ENCODE measurements at places on chromosomes 11 and 22. TPM values are rescaled to one million over a fixed set of nuclear protein-coding genes. Genes with fewer than 3 reads are reported as not detected.

- no peaks in the 10 kb centered on the region for H3K27me3 ChIP-seq
- H3K36me3 ChIP-seq, result no peaks in the 10 kb centered on the region
- no peak overlapping the region for H3K27ac ChIP-seq
- peaks cover 91% of the 10 kb centered on the region for H3K4me1 ChIP-seq
- no peak for DNase-seq
Measured at GRCh38 chr11:94784884-94785283, 16.7 kb downstream of the AMOTL1 start.

DNA sequence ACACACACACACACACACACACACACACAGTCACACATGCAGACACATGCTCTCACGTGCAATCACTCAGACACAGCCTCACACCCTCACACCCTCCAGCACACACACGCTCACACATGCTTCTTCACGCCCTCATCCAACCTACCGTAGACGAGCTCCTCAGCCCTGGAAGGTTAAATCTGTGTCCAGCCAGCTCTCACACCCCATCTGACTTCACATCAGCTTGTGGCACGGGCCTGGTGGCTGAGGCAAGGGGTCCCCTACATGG, 1.3 kb upstream of the SCUBE1 start:
- H3K4me1 ChIP-seq, result no peaks in the 10 kb centered on the region
- no peak for DNase-seq
- H3K4me3 ChIP-seq, result no peak overlapping the region
- H3K27ac ChIP-seq, result no peak overlapping the region

DNA sequence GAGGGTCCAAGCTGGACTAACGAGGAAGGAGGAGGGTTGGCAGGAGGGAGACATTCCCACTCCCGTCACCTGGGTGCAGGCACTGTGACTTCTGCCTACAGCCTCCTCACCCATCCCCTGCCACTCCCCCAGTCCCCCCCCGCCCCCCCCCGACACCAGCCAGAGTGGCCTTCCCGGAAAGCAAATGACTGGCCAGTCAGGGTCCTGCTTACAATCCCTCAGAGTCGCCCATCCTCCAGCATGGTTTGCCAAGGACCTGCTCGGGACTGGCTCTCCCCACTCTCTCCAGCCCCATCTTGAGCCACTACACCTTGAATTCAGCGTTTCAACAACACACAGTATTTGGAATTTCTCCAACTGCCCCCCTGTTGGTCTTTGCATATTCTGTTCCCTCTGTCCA, 59.6 kb downstream of the THAP12 start:
- H3K27ac ChIP-seq, result no peak overlapping the region
- DNase-seq, result no peak
- no peaks in the 10 kb centered on the region for H3K36me3 ChIP-seq
- no peaks in the 10 kb centered on the region for H3K4me1 ChIP-seq
- peak overlapping the region; percentile 39 for H3K4me3 ChIP-seq

- H3K36me3 ChIP-seq, result no peaks in the 10 kb centered on the region
- peak; percentile 70 for DNase-seq
- H3K27ac ChIP-seq, result peak overlapping the region; percentile 68
- peak overlapping the region; percentile 51 for H3K4me3 ChIP-seq
Measured at GRCh38 chr11:13963949-13964770, 1.6 kb downstream of the SPON1 start.

- peaks cover 40% of the 10 kb centered on the region for H3K4me1 ChIP-seq
- no peaks in the 10 kb centered on the region for H3K27me3 ChIP-seq
- no peak overlapping the region for H3K4me3 ChIP-seq
- no peaks in the 10 kb centered on the region for H3K36me3 ChIP-seq
- H3K27ac ChIP-seq, result no peak overlapping the region
Measured at GRCh38 chr11:10646681-10647355, 46.7 kb downstream of the IRAG1 start.

- no peak for DNase-seq
- no peaks in the 10 kb centered on the region for H3K36me3 ChIP-seq
- no peaks in the 10 kb centered on the region for H3K27me3 ChIP-seq
Measured at GRCh38 chr22:32752326-32752725, 49.2 kb upstream of the TIMP3 start.

DNA sequence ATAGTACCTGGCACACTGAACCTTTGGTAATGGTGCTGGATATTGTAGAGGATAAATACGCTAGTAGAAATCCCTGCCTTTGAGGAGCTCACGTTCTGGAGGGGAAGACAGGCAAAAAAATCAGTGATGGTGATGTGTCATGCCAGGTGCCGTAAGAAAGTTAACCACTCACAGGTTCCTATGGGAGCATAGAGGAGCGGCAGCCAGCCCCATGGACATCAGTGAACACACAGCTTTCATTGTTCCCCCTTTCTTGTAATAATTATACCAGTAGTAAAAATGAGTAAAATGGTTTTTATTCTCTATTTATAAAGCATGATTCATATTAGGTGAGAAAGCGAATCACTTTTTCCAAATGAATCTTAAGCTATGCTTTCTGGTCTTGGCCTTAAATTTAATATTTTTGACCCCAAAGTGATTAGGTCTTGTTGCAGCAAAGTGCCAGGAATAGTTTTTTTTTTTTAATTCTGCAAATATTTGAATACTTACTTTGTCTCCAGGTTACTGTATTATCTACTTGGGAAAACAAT, 57.9 kb downstream of the UVRAG start:
- H3K27ac ChIP-seq, result no peak overlapping the region
- H3K4me1 ChIP-seq, result peaks cover 6% of the 10 kb centered on the region
- H3K36me3 ChIP-seq, result no peaks in the 10 kb centered on the region
- DNase-seq, result no peak

DNA sequence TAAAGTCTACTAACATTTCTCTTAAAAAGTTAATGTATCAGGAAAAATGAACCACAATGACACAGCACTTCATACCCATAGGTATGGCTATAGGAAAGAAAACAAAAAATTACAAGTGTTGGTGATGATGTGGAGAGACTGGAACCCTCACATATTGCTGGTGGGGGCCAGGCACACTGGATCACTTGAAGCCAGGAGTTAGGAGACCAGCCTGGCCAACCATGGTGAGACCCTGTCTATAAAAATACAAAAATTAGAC, 26.7 kb downstream of the TCF20 start:
- DNase-seq, result no peak
- H3K27me3 ChIP-seq, result no peaks in the 10 kb centered on the region
- H3K36me3 ChIP-seq, result no peaks in the 10 kb centered on the region
- no peak overlapping the region for H3K27ac ChIP-seq
- H3K4me1 ChIP-seq, result no peaks in the 10 kb centered on the region

GRCh38 chr22:39135092-39135896, 17.2 kb downstream of the CBX7 start:
- no peaks in the 10 kb centered on the region for H3K27me3 ChIP-seq
- no peak overlapping the region for H3K4me3 ChIP-seq
- H3K4me1 ChIP-seq, result peaks cover 10% of the 10 kb centered on the region
- no peak for DNase-seq
- H3K27ac ChIP-seq, result no peak overlapping the region

DNA sequence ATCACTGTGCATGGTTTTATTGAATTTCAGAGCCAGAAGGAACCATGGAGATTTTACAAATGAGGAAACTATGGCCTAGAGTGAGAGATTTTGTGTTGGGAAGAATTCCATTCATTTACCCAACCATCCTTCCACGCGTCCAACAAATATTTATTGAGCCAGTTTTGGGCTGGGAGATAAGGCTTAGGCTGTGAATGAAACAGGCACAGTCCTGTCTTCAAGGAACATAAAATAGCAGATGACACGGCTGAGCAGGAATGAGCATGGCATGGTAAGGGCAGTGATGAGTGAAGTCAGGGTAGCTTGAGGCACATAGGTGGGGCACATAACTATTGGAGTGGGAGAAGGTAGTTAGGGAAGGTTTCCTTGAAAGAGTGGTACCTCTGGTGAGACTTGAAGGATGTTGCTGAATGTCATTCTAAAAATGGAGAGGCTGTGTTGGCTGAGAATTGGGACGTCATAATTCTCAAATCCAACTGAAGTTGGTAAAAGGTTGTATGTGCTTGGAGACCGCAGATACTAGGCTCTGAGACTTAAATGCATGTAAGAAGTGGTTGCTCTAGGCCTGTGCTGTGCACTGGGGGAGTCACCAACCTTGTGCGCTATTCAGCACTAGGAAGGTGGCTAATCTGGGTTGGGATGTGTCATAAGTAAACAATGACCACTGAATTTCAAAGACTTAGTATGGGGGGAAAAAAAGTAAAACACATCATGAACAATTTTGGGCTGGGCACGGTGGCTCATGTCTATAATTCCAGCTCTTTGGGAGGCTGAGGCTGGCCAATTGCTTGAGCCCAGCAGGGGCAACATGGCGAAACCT, 51.9 kb downstream of the TEAD1 start:
- H3K27ac ChIP-seq, result no peak overlapping the region
- H3K36me3 ChIP-seq, result no peaks in the 10 kb centered on the region
- no peak for DNase-seq

- peak overlapping the region; percentile 80 for H3K27ac ChIP-seq
- no peaks in the 10 kb centered on the region for H3K27me3 ChIP-seq
- peak; percentile 73 for DNase-seq
- H3K4me3 ChIP-seq, result peak overlapping the region; percentile 67
Measured at GRCh38 chr11:61826930-61827570, 1.1 kb upstream of the FADS2 start.

DNA sequence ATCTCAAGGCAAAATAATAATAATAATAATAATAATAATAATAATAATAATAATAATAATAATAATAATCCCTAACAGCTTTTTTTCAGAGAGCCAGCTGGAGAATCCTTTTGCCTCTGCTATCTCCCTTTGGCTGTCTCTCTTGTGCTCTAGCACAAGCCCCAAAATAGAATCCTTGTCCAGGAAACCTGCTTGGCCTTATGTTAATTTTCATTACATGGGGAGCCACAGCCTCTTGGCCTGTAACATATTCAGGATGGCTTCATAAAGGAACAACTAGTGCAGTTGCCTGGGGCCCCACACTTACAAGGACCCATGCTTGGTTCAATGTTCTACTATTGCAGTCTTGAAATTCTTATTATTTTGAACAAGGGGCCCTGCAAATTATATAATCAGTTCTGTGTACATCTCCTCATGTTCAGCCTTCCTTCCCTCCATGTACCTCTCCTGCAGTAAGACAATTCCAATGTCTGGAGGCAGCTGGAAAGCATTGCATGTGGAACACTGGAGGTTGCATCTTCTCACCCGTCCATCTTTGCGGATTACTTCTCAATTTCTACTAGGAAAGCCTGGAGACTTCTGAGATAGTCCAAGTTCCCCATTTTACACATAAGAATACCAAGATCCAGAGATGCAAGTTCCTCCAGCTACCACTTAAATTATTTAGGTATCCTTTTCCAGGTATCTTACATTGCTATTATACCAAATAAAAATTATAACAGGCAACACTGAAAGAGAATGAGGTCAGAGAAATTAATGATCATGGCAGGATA, 37.8 kb upstream of the SORL1 start:
- no peak overlapping the region for H3K27ac ChIP-seq
- DNase-seq, result no peak
- no peak overlapping the region for H3K4me3 ChIP-seq
- H3K27me3 ChIP-seq, result no peaks in the 10 kb centered on the region

DNA sequence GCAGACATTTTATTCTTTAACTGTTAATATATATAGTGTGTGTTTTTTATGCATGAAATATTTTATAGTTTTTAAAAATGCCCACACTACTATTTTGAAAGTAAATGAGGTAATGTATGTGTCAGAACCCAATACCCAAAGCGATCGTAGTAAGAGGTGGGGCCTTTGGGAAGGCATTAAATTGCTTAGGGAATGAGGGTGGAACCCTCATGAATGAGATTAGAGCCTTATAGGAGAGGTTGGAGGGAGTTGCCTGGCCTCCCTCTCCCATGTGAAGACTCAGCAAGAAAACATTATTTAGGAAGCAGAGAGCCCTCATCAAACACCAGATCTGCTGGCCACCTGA, 11.1 kb downstream of the KLHL35 start:
- no peaks in the 10 kb centered on the region for H3K27me3 ChIP-seq
- peaks cover 4% of the 10 kb centered on the region for H3K36me3 ChIP-seq
- H3K4me3 ChIP-seq, result no peak overlapping the region
- no peak for DNase-seq

DNA sequence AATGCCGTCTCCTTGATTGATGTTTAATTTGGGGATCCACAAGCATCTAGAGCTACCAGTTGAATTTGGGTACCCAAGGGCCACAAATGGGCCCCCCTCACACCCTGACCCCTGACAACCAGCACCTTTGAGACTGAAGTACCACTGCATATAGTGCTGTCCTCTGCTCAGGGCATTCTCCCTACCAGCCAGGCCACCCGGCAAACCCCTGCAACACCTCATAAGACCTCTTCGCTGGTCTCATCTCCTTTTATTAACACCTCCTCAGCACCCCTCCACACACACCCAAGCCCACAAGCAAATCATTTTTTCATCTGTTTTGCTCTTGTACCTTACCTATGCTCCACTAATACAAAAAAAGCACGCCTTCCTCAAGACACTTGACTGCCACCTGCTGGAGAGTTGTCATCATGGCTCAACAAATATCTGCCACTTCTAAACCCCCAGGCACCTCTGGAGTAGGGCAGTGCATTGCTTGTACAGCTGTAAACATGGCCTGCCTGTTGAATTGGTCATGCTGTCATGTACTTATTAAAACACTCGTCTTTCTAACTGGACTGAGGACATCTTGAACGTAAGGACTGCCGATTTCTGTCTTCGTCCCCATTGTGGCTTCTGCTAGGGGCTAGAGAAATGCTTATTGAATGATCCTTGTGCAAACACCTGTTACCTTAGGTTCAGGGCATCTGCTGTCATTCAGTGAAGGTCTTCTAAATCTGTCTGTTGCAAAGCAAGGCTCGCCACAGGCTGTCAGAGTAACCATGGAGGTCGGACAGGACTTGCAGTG, 66.5 kb downstream of the BMAL1 start:
- H3K36me3 ChIP-seq, result no peaks in the 10 kb centered on the region
- no peak for DNase-seq
- H3K27me3 ChIP-seq, result no peaks in the 10 kb centered on the region
- no peak overlapping the region for H3K27ac ChIP-seq
- no peak overlapping the region for H3K4me3 ChIP-seq

GRCh38 chr22:20083157-20083890, 3.3 kb downstream of the DGCR8 start:
- H3K36me3 ChIP-seq, result peaks cover 30% of the 10 kb centered on the region
- DNase-seq, result no peak
- peaks cover 38% of the 10 kb centered on the region for H3K4me1 ChIP-seq
- no peak overlapping the region for H3K27ac ChIP-seq
- H3K4me3 ChIP-seq, result no peak overlapping the region
- H3K27me3 ChIP-seq, result no peaks in the 10 kb centered on the region

- no peak overlapping the region for H3K27ac ChIP-seq
- H3K4me1 ChIP-seq, result peaks cover 11% of the 10 kb centered on the region
- no peak for DNase-seq
- H3K36me3 ChIP-seq, result no peaks in the 10 kb centered on the region
- H3K27me3 ChIP-seq, result no peaks in the 10 kb centered on the region
Measured at GRCh38 chr11:76026281-76026680, 180.0 kb downstream of the WNT11 start.

- H3K4me3 ChIP-seq, result no peak overlapping the region
- H3K4me1 ChIP-seq, result peaks cover 32% of the 10 kb centered on the region
- no peaks in the 10 kb centered on the region for H3K27me3 ChIP-seq
- no peak overlapping the region for H3K27ac ChIP-seq
- DNase-seq, result peak; percentile 52
- H3K36me3 ChIP-seq, result no peaks in the 10 kb centered on the region
Measured at GRCh38 chr11:69542314-69543168, 61.1 kb downstream of the LINC01488 start.

Gene RHOD
- 16.7 TPM for total RNA-seq

Gene GP1BB
- total RNA-seq, result 1.3 TPM

Gene PIH1D2
- 1.3 TPM for total RNA-seq

Gene GRAMD1B
- total RNA-seq, result 4.8 TPM

Gene WT1
- total RNA-seq, result 1.5 TPM

Gene LIF
- 6.9 TPM for total RNA-seq

Gene TRIM29
- 3.4 TPM for total RNA-seq
